ENCODE measurements at places on chromosomes 7 and 10. TPM values are rescaled to one million over a fixed set of nuclear protein-coding genes. Genes with fewer than 3 reads are reported as not detected.

PITX3 gene
- not detected for total RNA-seq

GPRIN2 gene
- total RNA-seq, result 6.3 TPM

CHAT gene
- total RNA-seq, result not detected

DNA sequence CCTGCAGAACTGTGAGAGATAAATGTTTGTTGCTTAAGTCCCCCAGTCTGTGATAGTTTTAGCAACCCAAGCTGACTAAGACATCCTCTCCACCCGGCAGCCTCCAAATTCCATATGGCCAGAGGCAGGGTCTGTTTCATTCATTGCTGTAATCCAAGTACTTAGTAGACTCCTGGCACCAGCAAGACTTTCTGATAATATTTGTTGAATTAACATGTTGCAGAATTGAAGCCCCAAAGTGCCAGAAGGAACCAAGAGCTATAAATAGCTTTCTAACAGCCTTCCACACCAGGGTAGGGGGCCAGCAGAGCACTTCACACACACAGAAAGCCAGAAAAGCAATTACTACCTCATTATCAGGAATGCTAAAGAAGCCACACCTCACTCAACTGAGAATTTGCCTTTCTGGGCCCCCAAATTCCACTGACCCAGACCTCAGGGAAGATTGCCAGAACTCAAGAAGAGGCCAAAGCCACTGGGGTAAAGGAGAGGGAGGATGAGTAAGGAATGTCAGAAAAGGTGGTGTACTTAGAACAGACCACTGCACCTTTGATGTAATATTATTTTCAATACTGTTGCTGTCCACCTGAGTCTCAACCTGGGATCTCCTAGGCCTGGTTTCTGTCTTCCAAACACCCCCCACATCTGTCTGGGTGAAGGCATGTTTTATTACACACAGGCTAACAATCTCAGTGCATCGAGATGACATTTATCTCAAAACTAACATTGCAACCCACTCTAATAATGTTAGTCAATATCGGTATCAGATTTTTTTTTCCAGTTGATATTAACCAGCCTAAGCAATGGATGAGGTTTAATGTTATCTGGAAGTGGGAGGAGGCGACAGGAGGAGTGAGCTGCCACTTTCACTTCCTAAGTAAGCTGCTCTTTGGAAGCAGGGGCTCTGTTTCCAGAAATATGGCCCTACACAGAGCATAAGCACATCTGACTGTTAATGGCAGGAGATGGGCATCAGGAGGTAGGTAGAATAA lies 5.5 kb downstream of the NOD1 start:
- no peak for DNase-seq

- DNase-seq, result no peak
Measured at GRCh38 chr10:33307835-33308234, 26.6 kb downstream of the NRP1 start.

Measured in Caki2 (cell line).